ENCODE measurements at places on chromosomes 7 and 10.

- no peak for DNase-seq
These were observed 22.4 kb upstream of the MNX1 start for GRCh38 chr7:157032644-157033482.

- peak; percentile 79 for DNase-seq
These were observed 25.6 kb downstream of the IRF5 start for GRCh38 chr7:128963327-128963757.

- DNase-seq: no peak
These were observed 2.1 kb downstream of the ENTPD7 start for GRCh38 chr10:99661377-99661763.

DNA sequence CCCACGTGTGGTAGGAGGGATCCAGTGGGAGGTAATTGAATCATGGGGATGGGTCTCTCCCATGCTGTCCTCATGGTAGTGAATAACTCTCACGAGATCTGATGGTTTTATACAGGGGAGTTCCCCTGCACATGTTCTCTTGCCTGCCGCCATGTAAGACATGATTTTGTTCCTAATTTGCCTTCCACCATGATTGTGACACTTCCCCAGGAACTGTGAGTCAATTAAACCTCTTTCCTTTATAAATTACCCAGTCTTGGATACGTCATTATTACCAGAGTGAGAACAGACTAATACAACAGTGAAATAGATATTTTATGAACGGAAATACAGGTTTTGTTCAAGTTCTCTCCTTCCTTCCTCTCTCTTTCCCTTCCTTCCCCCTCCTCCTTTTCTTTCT lies 15.8 kb downstream of the CALD1 start:
- DNase-seq: no peak

GRCh38 chr10:103576076-103576471 lies 82.6 kb downstream of the NEURL1 start:
- DNase-seq: no peak

GRCh38 chr7:80499350-80499953 lies 12.4 kb downstream of the GNAT3 start:
- no peak for DNase-seq

DNA sequence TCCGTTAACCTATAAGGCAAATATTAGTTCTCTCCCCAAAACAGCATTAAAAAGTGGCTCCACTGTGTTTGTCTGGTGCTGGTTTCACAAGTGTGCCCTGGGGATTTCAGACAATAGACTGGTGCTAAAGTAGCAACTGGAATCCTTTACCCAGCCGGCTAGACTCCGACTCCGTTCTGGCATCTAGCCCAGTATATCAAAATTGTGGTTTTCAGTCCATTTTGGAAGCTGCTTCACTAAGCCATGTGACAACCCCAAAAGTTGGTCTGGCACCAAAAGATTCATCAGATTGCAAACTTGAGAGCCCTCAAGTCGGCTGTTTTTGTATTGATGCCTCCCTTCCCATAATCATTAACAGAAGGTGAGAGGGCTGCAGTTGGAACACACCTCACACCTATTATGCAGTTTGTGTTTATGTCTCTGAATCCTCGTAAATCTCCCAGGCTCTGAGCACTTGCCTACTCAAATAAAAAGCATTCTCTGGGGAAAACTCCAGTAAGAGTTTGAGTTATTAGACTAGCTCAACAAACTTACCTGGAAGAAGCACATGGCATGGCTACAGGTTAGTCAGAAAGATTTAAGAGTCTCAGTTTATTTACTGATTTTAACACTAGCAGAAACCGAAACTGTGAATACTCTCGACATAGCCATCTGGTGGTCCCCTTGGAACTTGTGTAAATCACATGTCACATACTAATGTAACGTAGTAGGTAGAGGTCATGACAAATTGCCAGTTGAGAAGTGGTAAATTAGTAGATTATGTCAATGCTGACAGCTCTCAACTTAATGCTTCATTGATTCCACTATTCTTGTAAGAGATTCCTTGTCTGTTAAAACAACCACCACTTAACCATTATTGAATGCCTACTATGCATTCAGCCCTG lies 14.8 kb upstream of the WNT16 start:
- DNase-seq: no peak

GRCh38 chr7:712381-713138 lies 13.9 kb upstream of the DNAAF5 start:
- no peak for DNase-seq

DNA sequence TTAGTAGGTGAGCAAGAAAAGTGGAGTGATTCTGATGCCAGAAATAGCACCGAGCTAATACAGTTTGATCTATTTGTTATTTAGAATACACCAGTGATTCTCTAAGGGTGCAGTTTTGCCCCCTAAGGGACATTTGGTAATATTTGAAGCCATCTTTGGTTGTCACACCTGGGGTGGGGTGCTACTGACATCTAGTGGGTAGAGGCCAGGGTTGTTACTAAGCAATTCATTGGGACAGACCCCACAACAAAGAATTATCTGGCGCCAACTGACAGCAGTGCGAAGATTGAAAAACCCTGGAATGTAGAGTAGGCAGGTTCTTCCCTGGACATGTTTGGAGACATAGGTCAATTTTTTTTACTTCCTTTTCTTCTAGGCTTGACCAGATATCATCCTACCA lies 14.6 kb downstream of the PALS2 start:
- peak; percentile 28 for DNase-seq

DNA sequence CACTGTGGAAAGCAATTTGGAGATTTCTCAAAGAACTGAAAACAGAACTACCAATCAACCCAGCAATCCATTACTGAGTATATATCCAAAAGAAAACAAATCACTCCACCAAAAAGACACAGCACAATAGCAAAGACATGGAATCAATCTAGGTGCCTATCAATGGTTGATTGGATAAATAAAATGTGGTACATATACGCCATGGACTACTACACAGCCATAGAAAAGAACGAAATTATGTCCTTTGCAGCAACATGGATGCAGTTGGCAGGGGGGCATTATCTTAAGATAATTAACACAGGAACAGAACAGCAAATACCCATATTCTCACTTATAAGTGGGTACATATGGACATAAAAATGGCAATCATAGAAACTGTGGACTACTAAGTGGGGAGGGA lies 35.4 kb upstream of the WNT8B start:
- DNase-seq: no peak

DNA sequence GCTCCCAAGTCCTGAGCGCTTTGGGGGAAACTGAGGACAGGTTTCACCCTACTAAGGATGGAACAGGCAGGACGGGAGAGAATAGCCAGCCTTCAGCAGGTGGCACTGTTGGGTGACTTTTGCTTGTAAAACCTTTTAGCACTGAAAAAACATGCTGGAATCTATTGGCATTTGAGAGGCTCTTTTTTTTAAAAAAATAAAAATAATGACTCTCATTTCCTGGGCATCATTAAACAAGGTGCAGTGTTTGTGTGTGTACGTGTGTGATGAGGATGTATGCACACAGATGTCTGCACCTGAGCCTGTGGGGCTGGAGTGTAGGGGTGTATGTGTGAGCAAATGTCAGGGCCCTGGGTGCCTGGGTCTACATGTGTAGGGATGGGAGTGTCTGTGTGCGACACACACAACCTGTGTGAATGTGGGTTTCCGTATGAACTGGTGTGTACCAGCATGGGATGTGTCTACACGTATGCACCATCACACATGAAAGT lies 177.9 kb downstream of the RPS24 start:
- DNase-seq: no peak

GRCh38 chr7:91420606-91421005 lies 156.4 kb downstream of the FZD1 start:
- DNase-seq: no peak

DNA sequence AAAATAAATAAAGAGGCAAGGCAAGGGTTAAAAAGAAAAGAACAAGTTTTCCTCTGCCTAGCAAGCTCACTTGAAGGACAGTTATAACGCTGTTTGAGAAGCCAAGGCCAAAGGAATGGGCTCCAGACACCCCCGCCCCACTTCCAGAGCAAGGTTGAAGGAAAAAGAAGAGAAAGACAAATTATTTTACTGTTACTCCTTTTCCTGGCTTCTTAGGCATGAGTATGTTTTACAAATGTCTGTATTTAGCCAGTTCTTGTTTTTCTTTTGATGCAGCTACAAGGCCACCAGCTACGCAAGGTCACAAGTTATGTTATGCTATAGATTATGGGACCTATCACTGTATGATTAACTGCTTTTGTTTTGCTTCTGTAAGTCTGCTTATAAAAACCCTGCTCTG lies 94.6 kb downstream of the ZNF22 start:
- no peak for DNase-seq

DNA sequence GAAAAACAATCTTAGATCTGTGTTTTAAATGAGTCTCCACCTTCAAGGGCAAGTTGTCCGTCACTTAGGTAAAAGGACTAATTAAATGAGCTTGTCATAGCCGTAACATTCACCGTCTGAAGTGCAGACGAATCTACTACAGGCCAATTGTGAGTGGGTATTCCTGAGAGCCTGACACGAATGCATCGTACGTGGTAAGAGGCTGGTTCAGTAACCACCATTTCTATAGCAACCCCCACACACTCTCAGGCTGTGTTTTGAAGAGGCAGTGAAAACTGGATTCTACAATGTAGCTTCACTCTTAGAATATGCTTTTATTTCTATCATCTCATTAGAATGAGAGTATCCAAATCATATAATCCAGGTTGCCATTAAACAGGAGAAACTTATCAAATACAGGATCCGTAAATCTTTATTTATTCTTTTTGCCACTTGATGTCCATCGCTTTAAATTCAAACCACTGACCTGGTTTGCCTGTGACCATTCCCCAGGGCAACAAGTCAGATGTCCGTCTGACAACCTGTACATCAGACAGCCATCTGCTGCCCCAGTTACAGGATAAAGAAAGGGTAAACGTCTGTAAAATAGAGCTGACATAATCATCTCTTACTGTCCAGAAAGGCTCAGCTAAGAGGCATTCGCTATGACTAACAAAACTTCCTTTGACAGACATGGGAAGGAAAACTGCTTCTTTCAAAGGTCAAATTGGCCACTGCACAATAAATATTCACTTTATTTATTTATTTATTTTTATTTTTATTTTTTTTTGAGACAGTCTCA lies 70.3 kb upstream of the NMT2 start:
- no peak for DNase-seq

DNA sequence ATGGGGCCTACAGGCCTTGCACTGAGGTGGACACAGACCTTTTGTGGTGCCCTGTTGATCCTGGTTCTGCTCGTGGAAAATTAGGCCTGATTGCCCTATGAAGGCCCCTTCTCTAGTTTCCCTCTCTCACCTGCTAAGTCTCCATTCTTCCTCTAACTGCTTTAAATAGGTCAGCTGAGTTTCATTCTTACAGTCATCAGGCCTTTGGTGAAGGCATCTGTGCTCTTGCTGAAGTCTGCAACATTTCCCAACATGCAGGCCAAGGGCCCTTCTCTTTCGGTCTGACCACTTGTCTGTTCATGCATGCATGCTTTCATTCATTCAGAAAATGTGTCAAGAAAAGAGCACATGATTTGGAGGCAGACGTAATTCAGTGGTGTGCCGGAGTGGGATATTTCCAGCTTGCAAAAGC lies 244.0 kb downstream of the BUB3 start:
- peak; percentile 0 for DNase-seq

DNA sequence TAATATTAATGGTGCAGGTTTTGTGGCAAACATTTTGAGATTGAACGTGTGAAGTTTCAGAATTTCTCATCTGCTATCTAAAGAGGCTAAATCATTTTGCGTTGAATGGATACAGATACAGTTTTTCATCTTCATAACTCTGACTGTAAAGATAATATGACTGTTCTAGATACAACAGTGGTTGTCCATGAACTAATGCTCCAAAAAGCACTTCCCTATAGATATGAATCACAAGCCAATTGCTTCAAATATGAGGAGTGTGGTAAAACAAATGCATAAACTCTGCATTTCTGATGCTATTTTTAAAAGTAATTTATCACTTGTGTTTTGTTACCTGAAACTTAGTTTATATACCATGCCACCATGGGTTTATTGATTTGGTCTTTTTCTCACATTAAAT lies 750.1 kb downstream of the MAGI2 start:
- no peak for DNase-seq

DNA sequence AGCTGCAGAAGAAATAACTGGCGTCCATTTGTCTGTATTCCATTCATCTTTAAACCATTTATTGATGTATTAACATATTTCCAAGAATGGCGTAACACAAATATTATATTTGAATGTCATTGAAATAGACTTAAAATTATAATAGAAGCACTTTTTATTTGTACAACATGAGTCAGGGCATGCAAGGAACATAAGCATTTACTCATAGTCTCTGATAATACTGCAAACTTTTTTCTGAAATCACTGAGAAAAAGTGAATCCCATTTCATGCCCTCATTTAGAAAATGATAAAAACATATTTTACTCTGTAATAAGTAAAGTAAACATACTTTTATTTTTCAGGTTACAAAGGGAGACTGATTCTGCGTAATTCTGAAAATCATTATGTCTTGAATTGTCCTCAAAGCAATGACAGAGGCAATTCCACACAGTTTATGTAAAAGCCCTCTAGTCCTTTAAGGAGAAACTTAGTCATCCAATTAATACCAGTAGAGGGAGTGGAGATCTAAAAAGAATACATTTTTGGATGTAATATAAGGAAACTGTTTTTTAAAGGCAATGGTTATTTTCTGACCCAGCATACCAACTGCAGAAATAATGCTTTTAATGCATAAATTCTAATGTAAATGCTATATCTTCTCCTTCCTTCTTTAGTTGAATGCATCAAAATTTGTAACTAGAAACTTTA lies 58.1 kb downstream of the AGMO start:
- no peak for DNase-seq

DNA sequence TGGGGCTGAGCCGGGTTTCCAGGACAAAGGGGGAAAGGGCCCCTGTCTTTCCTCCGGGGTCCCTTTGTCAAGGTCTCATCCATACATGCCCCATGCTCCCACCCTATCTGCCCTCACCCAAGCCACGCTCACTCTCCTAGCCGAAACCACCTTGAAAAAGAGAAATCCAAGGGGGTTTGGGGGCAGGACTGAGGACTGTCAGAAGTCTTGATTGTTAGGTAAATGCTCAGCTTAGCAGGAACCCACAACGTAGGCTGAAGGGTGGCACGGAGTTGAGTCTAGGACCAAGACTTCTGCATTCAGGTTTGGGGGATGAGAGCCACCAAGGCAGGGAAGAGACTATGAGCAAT lies 719 bp upstream of the PGAM2 start:
- no peak for DNase-seq

DNA sequence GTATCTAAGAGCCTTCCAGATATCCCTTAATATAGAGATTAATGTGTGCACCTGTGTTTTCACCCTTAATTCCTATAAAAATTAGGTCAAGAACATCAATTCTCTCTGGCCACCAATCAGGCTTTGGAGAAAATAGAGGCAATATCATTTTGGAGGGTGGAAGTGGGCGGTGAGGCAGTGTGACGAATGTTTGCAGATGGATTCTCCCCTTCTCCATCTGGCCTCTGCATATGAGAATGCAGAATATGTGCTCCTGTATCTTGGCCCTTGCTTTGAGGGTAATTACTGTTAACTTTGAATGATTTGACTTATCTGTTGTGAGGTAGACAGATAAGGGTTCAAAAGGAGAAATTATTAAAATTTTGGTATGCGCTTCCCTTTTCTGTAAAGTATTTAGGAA lies 304.0 kb upstream of the NPSR1 start:
- DNase-seq: no peak

Data from activated CD4-positive, alpha-beta T cell treated with anti-CD3 and anti-CD28 coated beads, Interleukin-2, Interleukin-4, amounts not matched to agents 100 ng/mL and 50 ng/mL, durations not matched to agents 16 hours and 8 hours (primary cell).